Stimulated activated CD4-positive, alpha-beta T cell treated with anti-CD3 and anti-CD28 coated beads, Interleukin-2, amount 100 ng/mL, for 48 hours (primary cell): ENCODE measurements at places on chromosomes 1 and 21.

DNA sequence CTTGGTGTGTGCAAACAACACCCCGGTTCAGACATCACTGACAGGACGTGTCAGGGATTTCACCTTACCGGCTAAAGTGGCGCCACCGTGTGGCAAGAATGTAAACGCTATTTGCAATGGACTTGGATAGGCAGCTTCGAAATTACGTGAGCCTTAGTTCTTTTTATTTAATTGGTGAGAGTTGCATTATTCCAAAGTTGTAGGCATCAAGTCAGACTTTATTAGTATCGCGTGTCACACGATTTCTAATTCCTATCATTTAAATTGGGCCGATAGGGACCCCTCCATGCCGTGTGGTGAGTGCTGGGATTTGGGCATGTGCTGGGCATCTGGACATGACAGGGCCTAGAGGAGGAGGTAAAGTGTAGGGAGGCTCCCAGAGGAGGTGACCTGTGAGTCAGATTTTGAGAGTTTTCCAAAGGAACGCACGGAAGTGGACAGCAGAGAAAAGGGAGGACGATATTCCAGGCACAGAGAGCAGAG lies 14.5 kb upstream of the CPT2 start:
- DNase-seq, result peak; percentile 85

DNA sequence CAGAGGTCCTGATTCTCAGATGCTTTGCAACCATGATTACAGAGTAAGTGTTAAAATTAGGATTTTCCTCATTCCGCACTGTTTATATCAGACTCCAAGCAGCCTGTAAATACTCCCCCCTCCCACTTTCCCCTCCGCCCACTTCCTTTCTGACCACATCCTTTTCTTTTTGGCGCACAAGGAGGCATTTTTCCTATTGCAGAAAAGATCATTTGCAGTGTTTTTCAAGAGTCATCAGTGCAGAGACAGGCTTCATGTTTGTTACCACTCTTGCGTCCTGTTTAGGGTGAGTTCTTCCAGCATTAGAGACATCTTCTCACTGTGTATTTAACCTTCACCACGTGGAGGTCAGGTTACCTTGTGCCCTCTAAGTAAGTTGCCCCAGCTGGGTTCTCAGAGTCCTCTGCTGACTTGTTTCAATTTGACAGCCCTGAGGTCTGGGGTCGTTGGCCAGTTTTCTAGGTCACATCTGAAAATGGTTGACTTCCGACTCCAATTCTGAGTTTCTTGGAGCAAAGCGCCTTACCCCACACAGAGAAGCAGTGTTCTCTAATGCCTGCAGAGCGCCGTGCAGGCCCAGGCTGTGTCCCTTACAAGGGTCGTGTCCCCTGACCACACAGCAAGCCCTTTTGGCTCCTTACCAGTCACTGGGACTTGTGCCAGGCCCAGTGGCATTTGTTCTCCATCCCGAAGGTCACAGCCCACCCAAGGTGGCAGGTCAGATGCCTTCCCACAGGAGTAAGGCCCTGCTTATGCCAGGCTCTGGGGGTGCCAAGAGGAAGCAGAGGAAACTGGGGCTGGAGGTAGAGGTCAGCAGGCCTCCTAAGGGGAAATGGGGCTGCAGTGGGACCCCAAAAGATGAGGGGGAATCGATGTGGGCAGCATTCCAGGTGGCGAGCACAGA lies 85.6 kb downstream of the FAM78B start:
- DNase-seq, result no peak

DNA sequence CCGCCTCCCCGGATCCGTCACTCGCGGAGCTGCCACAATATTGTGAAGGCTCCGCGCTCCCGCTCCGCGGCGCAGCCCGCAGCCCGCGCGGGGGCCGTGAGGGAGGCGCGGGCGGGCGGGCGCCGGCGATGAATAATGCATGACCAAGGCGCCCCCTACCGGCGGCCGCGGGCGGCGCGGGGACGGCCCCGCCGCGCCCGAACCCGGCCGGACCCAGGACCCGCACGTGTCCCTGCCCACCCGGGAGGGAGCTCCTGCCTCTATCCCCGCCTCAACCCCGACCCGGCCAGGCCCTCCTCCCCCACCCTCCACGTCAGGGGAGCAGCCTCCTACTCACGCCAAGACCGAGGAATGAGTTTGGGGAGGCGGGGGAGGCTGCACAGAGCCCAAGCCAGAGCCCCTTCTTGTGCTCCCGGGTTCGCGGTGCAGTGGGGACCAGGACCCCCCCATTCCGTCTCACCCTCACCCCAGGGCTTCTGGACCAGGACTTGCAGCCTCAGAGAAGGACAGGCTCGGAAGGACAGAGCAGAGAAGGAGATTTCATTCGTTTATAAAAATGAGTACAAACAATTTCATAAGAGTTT lies 70.8 kb upstream of the CASZ1 start:
- DNase-seq, result peak; percentile 61

DNA sequence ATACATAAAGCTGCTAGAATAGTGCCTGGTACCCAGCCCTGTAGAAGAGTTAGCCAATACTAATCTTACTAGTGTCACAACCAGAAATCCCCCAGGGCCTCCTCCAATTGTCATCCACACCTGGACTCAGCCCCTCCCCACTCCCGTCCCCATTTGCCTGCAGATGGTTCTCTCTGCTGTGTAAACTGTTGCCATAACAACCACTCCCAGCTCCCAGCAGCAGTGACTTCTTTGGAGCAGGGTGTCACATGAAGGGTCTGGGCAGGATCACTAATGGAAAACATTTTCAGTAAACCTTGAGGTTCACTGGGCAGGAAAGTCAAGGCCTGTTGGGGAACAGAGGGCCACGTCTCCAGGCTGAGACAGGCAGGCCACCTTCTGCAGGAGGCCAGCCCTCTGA lies 126.0 kb upstream of the IPO9 start:
- no peak for DNase-seq

GRCh38 chr1:81155131-81155530 lies 645.6 kb upstream of the ADGRL2 start:
- no peak for DNase-seq

DNA sequence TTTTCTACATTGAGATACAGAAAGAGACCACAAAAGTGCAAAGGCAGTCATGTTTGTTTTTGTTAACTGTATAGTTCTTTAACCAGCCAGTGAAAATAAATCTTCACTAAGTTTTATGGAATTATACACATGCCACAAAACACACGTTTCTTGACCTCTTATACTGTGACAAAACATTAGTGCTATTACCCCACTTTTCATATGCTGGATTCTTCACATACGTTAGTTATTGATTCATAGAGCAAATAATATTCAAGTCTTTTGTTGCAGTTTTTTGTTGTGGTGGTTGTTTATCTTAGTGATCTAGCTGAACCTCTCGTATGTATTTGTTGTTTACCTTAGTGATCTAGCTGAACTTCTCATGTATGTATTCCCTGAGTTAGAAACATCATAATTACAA lies 28.0 kb downstream of the LYPLAL1 start:
- DNase-seq, result no peak

- no peak for DNase-seq
These were observed 426.6 kb downstream of the OMA1 start for GRCh38 chr1:58119971-58120370.

DNA sequence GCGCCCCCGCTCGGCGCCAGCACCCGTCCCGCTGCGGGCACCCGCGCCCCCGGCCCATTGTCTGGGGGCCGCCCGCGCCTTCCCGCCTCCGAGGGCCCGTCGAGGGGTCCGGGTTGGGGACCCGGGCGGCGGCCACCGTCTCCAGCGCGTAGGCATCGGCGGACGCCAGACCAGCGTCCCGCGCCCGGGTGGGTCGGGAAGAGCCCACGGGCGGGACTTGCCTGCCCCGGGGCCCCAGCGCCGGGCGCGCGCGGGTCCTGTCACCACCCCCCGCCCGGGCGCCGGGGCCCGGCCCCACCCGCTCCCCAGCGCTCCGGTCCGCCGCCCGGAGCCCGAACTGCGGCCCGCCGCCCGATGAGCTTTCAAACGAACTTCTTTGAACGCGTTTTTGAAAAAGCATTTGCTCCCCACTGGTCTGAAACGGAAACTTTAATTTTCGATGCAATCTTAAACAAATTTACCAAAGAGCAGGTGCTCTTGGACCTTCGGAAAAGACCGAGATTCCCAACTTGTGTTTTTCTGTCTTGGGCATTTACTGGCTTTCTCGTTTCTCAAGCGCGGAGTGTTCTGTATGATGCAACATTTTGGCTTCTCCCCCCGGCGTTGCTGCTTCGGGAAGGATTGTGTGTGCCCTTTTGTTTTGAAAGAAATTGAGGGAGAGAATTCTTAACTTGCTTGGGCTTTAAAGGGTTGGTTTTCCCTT lies 615 bp downstream of the CLIC4 start:
- peak; percentile 21 for DNase-seq

DNA sequence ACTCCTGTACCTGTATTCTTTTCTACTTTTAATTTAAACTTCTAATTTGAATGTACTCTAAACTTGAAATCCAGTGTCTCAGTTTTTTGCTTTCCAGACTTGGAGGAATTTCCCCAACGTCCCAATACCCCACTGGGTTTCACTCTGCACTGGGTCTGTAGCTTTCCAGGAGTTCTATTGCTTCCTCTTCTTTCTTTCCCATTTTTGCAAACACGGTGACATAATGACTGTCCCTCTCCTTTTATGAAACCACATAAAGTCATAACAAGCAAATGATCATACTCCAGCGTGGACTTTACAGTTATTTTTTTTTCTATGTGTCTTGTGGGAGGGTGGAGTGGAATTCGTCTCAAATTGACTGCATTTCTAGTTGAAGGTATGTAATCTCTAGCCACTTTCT lies 97.1 kb downstream of the FASLG start:
- DNase-seq, result no peak

- DNase-seq, result no peak
These were observed 943.6 kb downstream of the KCNT2 start for GRCh38 chr1:195664628-195665027.

DNA sequence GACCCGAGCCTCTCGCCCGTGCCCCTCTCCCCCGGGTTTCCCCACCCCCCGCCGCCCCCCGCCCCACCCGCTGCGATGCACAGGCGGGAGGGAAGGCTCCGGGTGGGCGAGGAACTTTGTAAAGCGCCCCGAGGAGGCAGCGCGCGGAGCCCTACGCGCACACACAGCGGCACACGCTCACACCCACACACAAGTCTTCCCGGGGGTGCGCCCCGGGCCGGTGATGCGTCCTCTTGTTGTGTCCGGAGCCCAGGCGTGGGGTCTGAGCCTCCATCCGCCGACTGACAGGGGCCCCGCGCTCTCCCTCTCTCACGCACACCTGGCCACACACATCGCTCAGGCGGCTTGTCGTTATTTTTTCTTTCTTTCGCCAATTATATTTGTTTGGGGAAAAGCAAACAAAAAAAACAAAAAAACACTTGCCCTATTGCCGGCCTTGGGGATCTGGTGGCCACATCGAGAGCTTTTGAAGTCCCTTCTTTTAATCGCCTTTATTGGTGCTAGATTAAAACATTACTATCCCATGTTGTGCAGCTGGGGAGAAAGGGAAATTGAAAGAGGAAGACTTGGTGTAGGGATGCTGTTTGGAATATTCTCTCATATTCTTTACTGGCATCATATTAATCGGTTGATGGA lies 770 bp downstream of the NTNG1 start:
- DNase-seq, result no peak

DNA sequence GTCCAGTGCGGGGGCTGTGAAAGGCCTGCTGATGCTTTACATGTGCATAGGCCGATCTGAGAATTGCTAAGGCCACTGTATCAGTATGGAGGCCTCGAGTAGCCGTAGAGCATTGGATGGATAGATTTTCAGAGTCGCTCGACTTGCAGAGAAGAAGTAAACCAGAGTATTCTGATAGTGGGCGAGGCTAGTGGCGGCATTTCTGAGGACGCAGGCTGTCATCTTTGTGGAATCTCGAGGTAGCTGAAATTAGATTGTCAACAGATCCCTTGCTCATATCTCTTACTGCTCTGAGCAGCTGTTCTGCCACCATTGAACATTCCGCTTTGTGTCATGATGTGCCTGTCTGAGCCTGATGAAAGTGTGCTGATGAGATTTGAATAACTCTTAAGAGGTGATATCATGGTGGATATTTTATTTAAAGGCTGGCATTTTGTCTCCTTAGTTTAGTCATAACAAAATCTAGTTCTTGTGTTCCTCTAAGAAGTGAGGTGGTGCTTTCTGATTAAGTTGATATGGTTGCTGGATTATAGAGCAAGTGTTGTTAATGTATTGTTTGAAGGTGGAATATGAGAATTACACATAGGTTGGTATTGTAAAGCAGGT lies 1.5 kb downstream of the KIF1B start:
- no peak for DNase-seq

DNA sequence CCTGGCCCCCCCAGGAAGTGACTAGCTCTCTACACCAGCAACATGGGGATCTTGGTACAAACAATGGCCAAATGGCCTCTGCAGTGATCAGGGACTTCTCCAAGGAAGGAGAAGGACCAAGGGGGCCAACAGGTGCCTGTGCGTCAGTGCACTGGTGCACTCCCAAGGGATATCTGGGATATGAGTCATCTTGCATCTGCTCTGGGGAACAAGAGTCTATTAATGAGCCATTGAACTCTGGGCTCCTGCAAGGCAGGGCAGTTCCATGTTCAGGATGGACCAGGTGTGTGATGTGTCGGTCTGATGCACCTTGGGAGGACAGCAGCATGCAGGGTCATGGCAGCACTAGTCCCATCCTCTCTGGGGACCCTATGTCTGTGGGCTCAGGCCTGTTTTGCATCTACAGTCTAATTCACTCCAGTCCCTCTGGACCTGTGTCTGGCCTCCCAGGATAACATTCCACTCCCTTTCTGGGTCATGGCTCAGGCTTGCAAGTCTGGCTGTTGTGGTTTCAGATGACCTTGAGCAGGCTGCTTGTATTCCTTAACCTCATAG lies 125.3 kb downstream of the TRABD2B start:
- DNase-seq, result no peak

DNA sequence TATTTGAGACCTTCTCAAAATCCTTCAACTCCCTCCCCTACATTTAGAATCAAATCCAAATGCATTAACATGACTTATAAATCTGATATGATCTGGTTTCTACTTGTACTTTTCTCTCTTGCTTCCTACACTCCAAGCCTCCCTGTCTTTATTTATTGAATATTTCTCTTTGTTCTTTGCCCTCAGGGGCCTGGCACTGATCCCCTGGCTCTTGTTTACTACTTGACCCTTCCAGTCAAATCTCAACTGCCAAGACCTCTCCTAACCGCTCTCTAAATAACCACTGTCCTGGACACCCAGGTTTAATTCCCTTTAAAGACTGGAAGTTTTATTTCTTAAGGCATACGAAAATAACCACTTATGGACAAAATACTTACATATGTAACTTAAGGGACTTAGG lies 248.9 kb downstream of the CHRM3 start:
- no peak for DNase-seq

DNA sequence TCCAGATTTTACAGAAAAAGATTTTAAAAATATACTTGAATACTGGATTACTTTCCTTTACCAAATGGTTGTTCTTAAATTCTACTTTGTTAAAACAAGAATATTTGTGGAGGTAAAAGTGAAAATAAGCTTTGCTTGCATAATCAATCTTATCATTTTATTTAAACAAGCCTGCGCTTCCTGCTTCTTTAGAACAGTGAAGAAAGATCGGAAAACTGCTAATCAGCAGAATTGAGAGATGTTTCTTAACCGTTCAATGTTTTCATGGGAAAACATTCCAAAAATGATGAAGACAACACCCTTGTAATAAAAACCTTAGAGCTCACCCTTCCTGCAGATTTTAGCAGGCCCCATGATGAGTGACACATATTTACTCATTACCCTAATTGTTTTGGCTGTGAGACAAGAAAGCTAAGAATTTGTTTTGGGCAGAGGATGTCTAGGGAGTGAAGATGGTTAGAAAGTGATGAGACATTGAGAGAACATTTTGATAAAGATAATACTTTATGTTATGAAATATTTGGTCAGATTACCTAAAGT lies 72.6 kb downstream of the TPR start:
- no peak for DNase-seq

GRCh38 chr1:166884040-166884642 lies 8.1 kb upstream of the TADA1 start:
- DNase-seq, result peak; percentile 35
